Left kidney (tissue), 8 donors: ENCODE measurements at places on chromosomes 3 and 15. TPM values are rescaled to one million over a fixed set of nuclear protein-coding genes. Genes with fewer than 3 reads are reported as not detected.

GRCh38 chr15:78259232-78259631, 5.1 kb upstream of the DNAJA4 start:
- DNase-seq, result no peak

DNA sequence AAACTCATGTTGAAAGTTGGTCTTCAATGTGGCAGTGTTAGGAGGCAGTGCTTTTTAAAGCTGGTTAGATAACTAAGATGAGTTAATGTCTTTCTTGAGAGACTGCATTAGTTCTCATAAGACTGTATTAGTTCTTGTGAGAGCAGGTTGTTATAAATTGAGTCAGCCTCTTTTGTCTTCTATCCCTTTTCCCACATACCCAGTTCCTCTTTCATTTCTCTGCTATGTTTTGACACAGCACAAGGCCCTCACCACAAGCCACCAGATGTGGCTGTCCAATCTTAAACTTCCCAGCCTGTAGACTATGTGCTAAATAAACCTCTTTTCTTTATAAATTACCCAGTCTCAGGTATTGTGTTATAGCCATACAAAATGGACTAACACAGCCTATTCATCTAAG, 94.6 kb upstream of the SNTN start:
- DNase-seq, result no peak

DNA sequence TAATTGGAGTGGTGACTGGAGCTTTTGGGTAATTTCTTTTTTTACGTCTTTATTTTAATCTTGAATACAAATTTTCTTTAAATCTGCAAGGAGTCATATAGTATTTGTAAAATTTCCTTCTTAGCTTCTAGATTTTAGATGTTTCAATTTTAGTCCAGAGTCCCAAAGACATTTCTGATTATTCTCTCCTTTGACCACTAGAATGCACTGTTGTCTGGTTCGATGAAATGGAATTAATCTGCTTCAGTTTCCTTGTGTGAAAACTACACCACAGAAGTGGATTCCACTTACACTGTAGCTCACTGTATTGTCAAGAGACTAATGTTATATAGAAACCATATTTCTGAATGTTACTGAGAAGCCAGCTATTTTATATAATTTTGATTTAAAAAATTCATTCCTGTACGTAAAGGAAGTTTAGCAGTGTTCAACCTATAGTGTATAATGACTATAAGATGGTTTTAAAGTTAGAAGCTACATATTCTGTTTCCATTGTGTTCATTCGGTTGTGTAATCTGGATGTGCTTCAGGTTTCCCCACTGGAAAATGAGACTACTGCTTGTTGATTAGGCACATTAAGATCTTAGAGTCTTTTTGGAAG, 6.1 kb downstream of the GRAMD1C start:
- DNase-seq, result peak; percentile 42

DNA sequence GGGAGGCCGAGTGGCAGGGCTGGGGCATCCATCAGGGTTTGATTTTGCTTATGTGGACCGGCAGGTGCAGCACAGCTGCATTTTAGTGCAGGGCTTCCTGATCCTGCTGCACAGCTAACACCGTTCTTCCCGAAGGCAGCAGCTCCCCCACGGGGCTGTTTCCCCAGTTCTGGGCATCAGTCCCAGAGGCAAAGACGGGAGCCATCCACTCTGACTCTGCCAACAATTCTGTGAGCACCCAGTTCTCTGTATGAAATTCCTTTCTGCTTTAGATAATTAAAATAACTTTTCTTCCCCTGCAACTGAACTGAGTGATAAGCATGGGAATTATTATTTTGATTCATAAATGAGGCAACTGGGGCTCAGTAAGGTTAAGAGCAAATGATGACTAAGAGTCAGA, 262.9 kb upstream of the ATP10A start:
- no peak for DNase-seq

- DNase-seq, result no peak
Measured at GRCh38 chr3:60262546-60262945, 988.7 kb downstream of the FHIT start.

DNA sequence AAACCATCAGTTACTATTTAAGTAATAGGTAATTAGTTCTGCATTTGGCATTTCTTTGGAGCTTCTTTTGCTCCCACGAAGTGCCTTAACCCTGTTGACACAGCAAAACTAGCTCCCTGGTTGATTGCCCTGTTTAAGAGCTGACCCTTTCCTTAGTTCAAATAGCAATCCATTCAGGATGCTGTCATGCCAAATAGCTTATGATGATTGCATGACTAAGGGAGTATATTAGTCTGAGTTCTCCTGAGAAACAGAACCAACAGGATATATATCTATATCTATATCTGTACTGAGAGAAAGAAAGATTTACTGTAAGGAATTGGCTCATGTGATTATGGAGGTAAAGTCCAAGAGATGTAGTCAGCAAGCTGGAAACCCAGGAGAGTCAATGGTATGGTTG, 50.3 kb upstream of the SPRED1 start:
- no peak for DNase-seq

DNA sequence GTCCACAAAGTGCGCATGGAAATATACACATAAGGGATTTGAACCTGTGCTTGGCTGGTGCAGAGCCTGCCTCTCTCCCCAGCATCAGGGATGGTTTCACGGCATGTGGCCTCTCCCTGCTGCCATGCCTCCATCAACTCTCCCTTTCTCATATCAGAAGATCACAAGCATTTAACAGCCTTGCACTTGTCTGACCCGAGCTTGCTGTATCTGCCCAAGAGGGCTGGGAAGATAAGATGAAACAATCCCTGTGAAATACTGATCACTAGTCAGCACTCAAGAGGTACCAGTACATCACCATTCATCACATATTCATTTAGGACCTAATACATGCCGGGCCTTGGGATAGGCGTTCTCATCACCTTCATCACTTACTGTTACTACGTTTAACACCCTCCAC, 107.6 kb upstream of the ARHGEF3 start:
- DNase-seq, result no peak

GRCh38 chr15:66229790-66230465, 23.6 kb downstream of the MEGF11 start:
- no peak for DNase-seq

SNUPN gene
- 30.1 TPM for polyA plus RNA-seq

MTFMT gene
- polyA plus RNA-seq, result 19.9 TPM

ROBO2 gene
- polyA plus RNA-seq, result 106 TPM

INTS14 gene
- polyA plus RNA-seq, result 58.6 TPM
